ENCODE measurements at places on chromosomes 4 and X.

DNA sequence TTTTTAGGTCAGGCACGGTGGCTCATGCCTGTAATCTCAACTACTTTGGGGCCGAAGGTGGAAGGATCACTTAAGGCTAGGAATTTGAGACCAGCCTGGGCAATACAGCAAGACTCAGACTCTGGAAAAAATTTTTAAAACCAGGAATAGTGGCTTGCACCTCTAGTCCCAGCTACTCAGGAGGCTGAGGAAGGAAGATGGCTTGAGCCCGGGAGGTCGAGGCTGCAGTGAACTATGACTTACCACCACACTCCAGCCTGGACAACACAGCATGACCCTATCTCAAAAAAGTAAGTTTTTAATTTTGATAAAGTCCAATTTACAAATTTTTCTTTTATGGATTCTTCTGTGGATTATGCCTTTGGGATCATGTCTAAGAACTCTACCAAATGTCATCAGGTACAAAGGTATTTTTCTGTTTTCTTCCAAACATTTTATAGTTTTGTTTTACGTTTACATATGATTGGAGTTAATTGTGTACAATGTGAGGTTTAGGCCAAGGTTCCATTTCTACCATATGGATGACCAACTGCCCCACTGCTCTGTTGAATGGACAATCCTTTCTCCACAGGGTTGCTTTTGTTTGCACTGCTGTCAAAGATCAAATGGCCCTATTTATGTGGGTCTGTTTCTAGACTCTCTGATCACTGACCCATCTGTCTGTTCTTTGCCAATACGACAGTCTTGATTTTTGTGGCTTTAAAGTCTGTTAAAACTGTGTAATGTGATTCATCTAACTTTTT lies 48.2 kb downstream of the CPLX1 start:
- DNase-seq, result no peak

DNA sequence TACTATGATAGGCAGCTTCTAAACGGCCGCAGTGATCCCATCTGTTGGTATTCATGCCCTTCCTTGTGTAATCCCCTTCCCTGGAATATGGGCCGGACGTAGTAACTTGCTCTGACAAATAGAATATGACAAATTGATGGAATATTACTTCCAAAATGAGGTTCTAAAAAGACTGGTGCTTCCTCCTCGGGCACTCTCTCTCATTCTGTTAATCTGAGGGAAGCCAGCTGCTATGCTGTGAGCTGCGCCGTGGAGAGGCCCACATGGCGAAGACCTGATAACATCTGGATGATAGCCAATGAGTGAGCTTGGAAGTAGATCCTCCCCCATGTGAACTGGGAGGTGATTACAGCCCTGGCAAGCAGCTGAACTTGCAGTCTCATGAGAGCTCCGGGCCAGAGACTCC lies 27.2 kb upstream of the SLC25A4 start:
- DNase-seq, result no peak

- no peak for DNase-seq
Observed at GRCh38 chr4:88953400-88953799, 103.6 kb downstream of the FAM13A start.

DNA sequence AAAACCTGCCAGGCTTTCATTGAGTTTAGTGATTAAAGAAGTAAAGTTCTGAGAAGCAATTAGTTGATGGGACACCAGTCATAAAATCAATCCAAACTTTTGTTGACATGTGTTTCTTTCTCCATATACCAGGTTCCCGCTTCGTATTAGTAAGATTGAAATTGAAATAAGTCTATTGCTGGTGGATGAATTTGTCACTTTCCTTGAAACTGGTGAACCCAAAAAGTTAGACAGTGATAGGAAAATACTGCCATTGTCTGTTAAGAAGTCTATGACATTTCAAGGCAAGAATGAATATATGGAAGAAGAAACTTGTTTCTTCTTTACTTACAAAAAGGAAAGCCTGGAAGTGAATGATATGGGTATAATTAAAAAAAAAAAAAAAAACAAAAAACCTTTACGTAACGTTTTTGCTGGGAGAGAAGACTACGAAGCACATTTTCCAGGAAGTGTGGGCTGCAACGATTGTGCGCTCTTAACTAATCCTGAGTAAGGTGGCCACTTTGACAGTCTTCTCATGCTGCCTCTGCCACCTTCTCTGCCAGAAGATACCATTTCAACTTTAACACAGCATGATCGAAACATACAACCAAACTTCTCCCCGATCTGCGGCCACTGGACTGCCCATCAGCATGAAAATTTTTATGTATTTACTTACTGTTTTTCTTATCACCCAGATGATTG lies at the start of gene CD40LG:
Gene CD40LG (plus strand): TSS at position 482 of the 684 bp plus-strand sequence. CDS start 91 bp downstream, at position 573.
- DNase-seq, result no peak

GRCh38 chrX:63471004-63471403 lies 119.9 kb upstream of the SPIN4 start:
- no peak for DNase-seq

DNA sequence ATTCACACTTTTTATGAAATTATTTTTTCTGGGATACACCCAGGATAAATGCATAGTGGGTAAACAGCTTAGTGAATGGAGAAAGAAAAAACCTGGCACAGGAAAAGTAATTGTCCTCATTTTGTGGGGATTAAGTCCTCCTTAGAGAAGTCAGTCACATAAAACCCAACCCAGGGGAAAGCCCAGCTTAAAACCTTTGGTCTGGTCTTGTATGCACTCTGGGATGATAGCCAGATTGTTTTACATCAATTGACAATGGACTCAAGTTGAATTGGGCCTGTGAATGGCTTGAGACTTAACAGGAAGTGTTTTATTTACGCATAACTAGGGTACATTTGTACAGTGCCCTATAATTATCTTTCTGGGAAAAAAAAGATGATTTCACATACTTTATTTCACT lies 561.3 kb upstream of the GRIA3 start:
- no peak for DNase-seq

- no peak for DNase-seq
Observed at GRCh38 chr4:114654592-114654991, 56.0 kb downstream of the UGT8 start.

DNA sequence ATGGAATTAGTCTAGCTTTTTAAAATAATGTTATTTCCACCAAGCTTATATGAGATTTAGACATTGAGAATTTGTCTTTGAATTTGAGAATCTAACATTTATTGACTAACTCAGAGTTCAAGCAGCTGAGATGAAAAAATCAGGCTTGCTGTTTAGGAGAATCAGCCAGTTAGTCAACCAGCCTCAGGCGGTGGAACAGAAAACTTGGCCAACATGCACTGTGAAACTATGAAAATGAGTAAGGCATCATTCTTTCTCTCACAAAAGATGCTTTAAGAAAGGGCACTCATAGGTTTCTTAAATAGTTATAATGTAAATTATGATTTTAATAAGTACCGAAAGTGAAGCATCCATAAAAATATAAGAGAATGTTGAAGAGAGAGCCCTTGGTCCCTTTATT lies 84.2 kb downstream of the NFKB1 start:
- no peak for DNase-seq

DNA sequence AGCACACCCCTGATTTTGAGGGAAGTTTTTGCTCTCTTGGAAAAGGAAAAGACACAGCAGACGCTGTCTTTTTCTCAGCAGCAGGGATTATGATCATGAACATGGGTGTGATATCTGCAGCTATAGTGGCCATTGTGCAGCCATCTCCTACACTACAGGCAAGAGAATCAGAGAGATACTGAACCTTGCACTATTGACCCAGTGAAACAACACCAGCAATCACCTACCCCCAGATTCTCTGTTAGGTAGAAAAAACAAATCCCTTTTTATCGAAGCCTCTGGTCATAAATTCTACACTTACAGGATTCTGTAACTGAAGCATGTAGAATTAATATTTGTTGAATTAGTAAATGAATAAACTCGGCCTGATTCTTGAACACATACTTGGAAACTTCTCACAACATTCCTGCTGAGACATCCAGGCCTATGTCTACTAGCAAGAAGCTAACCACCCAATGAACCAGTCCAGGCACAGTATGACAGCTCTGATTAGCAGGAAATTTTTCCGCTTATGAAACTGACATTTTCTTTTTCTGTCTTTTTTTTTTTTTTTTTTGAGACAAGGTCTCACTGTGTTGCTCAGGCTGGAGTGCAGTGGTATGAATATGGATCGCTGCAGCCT lies 5.0 kb upstream of the AFAP1 start:
- no peak for DNase-seq

- no peak for DNase-seq
Observed at GRCh38 chrX:95071621-95072020, 1397.6 kb downstream of the FAM133A start.

GRCh38 chrX:137847376-137847775 lies 281.4 kb downstream of the ZIC3 start:
- no peak for DNase-seq

GRCh38 chrX:20177093-20177492 lies 35.5 kb upstream of the EIF1AX start:
- DNase-seq, result no peak

All from stimulated activated CD4-positive, alpha-beta T cell treated with anti-CD3 and anti-CD28 coated beads, Interleukin-4, amount 100 ng/mL, for 48 hours (primary cell).